ENCODE measurements at places on chromosomes 11 and 22. TPM values are rescaled to one million over a fixed set of nuclear protein-coding genes. Genes with fewer than 3 reads are reported as not detected.

GRCh38 chr11:57463671-57464538 is 3.6 kb downstream of the RTN4RL2 start:
- H3K36me3 ChIP-seq, result no peaks in the 10 kb centered on the region
- H3K4me3 ChIP-seq, result no peak overlapping the region
- H3K27me3 ChIP-seq, result peaks cover under 1% of the 10 kb centered on the region
- peaks cover 7% of the 10 kb centered on the region for H3K4me1 ChIP-seq
- H3K27ac ChIP-seq, result no peak overlapping the region

GRCh38 chr11:30392221-30392784 is 69.4 kb downstream of the ARL14EP start:
- no peak overlapping the region for H3K4me3 ChIP-seq
- no peaks in the 10 kb centered on the region for H3K4me1 ChIP-seq
- no peaks in the 10 kb centered on the region for H3K36me3 ChIP-seq
- no peak for DNase-seq
- no peak overlapping the region for H3K27ac ChIP-seq

DNA sequence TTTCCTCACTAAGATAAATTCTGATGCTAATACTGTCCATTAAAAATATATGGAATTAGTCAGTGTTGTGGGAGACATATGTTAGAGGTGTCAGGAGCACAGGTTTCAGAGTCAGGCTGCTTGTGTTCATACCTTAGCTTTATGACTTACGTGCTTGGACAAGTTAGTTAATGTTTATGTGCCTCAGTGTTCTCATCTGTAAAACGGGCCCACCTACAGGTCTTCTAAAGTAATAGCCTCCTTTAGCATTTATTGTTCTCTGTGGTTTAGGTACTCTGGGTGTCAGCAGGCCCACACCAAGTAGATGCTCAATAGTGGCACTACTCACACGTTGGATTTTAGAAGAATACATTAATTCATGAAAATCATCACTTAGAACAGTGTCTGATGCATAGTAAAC is 308.7 kb upstream of the ZC3H12C start:
- H3K27me3 ChIP-seq, result no peaks in the 10 kb centered on the region
- H3K36me3 ChIP-seq, result no peaks in the 10 kb centered on the region
- H3K27ac ChIP-seq, result no peak overlapping the region
- no peaks in the 10 kb centered on the region for H3K4me1 ChIP-seq
- no peak for DNase-seq

- H3K27ac ChIP-seq, result no peak overlapping the region
- DNase-seq, result peak; percentile 51
- H3K4me1 ChIP-seq, result no peaks in the 10 kb centered on the region
- peaks cover 2% of the 10 kb centered on the region for H3K27me3 ChIP-seq
- H3K4me3 ChIP-seq, result no peak overlapping the region
Measured at GRCh38 chr22:44567846-44568493, 69.9 kb upstream of the RTL6 start.

DNA sequence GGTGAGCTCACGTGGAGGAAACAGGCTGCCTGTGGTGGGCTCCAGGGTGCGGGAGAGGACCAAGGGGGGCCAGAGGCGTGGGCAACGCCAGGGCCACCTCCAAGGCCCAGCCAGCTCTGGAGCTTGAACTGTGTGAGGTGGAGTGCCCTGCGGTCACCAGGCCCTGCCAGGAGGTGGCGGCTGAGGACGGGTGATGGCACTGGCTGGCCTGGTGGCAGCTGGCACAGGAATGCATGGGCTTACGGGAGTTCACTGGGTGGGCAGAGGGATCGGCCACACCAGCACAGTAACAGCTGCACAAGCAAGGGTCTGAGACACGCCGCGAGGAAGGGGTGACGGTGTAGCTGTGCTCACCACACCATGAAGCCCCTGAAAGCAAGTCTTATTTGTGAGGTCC is 15.8 kb downstream of the TOLLIP start:
- no peak overlapping the region for H3K27ac ChIP-seq
- H3K27me3 ChIP-seq, result no peaks in the 10 kb centered on the region
- no peak overlapping the region for H3K4me3 ChIP-seq
- H3K36me3 ChIP-seq, result peaks cover 6% of the 10 kb centered on the region

DNA sequence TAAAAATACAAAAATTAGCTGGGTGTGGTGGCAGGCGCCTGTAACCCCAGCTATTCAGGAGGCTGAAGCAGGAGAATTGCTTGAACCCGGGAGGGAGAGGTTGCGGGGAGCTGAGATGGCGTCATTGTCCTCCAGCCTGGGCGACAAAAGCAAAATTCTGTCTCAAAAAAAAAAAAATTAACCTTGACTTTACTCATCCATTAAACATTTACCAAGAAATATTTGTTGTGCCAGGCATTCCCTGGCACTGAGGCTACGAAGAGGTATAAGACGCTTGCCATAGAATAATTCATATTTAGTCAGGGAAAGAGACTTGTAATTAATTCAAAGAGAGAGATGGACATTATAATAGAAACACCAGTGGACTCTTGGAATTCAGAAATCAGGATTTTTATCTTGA is 13.2 kb upstream of the PAFAH1B2 start:
- no peak overlapping the region for H3K27ac ChIP-seq
- no peak overlapping the region for H3K4me3 ChIP-seq
- H3K36me3 ChIP-seq, result no peaks in the 10 kb centered on the region

- no peak overlapping the region for H3K4me3 ChIP-seq
- DNase-seq, result no peak
- H3K4me1 ChIP-seq, result no peaks in the 10 kb centered on the region
- H3K36me3 ChIP-seq, result no peaks in the 10 kb centered on the region
- no peaks in the 10 kb centered on the region for H3K27me3 ChIP-seq
Measured at GRCh38 chr22:40922484-40923303, 28.5 kb upstream of the RBX1 start.

GRCh38 chr11:69666752-69667536 is 8.2 kb downstream of the LTO1 start:
- peaks cover 9% of the 10 kb centered on the region for H3K4me1 ChIP-seq
- DNase-seq, result no peak
- peak overlapping the region; percentile 34 for H3K27ac ChIP-seq
- peaks cover 10% of the 10 kb centered on the region for H3K36me3 ChIP-seq
- no peak overlapping the region for H3K4me3 ChIP-seq

DNA sequence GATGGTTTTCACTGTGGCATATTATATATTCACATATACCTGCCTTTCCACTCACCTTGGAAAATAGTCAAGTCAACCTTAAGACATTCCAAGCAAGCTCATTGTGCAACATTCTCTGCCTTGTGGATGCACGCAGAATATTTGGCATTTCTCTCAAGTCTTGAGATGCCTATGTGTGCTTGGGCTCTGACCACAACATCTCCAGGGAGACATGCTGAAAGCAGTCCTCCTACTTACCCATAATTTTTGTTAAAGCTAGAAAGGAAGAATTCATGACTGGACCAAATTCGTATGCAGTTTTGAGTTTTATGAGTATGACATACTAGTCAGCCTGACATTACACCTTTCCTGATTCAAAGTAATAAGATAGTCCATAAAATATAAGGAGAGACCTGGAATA is 684.0 kb downstream of the OPCML start:
- no peak overlapping the region for H3K27ac ChIP-seq
- no peaks in the 10 kb centered on the region for H3K36me3 ChIP-seq
- no peak for DNase-seq
- H3K27me3 ChIP-seq, result no peaks in the 10 kb centered on the region

GRCh38 chr11:116969694-116970093 is 128.5 kb downstream of the SIK3 start:
- DNase-seq, result no peak
- H3K4me3 ChIP-seq, result no peak overlapping the region
- H3K4me1 ChIP-seq, result peaks cover 28% of the 10 kb centered on the region

DNA sequence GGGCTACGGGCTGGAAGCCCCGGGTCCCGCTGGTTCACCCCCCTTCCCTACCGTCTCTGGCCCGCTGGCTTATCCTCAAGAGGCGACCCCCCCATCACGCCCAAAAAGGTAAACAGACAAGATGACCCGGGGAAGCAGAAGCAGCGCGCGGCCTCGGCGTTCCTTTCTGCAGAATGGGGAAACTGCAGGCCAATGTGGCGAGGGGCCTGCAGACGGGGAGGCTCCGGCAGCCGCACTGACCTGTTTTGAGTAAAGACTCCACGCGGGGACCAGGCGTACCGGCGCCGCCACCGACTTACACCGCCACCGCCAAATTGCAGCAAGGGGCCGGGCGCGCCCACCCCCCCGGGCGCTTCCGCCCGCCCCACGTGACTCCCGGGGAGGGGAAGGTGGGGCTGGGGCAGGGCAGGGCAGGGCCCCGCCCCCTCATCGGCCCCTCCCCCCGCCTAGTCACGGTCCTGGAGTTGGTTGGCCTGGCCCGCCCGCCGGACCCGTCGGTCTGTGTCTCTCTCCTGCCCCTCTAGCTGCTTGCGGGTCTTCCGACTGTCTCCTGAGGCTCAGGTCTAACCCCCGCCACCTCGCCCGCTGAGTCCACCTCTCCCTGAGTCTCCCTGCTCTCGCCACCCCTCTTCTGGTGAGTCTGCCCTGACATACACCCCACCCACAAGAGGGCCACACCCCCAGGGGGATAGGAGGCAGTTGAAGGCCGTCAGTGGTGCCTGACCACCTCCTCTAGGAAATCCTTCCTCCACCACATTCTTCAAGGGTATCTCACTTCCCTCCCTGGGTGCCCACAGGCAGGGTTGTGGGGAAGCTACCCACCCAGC is at the start of gene ARAP1:
ARAP1 (minus strand) TSS at position 321 of the 827 bp plus-strand sequence. CDS start 25,280 bp downstream, outside the sequence.
- no peaks in the 10 kb centered on the region for H3K27me3 ChIP-seq
- H3K4me3 ChIP-seq, result peak within 1 kb of the TSS; percentile 75
- H3K4me1 ChIP-seq, result peaks cover 30% of the 10 kb centered on the region
- peak within 1 kb of the TSS; percentile 94 for H3K27ac ChIP-seq

GRCh38 chr11:122691549-122692150 is 36.1 kb downstream of the UBASH3B start:
- H3K27me3 ChIP-seq, result no peaks in the 10 kb centered on the region
- no peak for DNase-seq
- H3K4me3 ChIP-seq, result no peak overlapping the region
- peaks cover 11% of the 10 kb centered on the region for H3K4me1 ChIP-seq
- H3K27ac ChIP-seq, result no peak overlapping the region

GRCh38 chr11:93193731-93194130 is 4.1 kb downstream of the SLC36A4 start:
- H3K4me3 ChIP-seq, result no peak overlapping the region
- no peak overlapping the region for H3K27ac ChIP-seq
- no peaks in the 10 kb centered on the region for H3K4me1 ChIP-seq
- H3K27me3 ChIP-seq, result no peaks in the 10 kb centered on the region
- H3K36me3 ChIP-seq, result no peaks in the 10 kb centered on the region

DNA sequence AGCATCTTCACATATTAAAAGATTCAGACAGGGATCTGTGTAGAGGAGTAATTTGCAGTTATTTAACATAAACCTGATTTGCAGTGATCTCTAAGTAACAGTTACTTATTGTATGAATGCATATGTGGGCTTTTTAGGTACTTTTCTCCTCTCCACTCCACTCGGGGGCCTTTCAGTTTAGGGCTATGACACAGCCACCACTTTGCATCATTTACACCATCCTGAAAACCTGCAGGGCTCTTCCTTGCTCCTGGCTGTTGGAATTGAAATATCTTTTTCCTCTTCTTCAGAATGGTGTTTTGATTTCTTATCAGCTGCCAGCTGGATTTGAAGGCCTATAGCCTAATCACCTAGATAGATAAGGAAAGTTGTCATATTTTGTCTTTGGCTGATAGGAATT is 580.8 kb downstream of the NELL1 start:
- no peaks in the 10 kb centered on the region for H3K27me3 ChIP-seq
- H3K4me1 ChIP-seq, result no peaks in the 10 kb centered on the region
- no peak overlapping the region for H3K27ac ChIP-seq
- no peak for DNase-seq
- H3K4me3 ChIP-seq, result no peak overlapping the region

GRCh38 chr11:128840783-128841182 is 26.3 kb downstream of the KCNJ1 start:
- peaks cover 7% of the 10 kb centered on the region for H3K4me1 ChIP-seq
- H3K36me3 ChIP-seq, result no peaks in the 10 kb centered on the region
- no peak for DNase-seq
- no peak overlapping the region for H3K4me3 ChIP-seq
- H3K27me3 ChIP-seq, result no peaks in the 10 kb centered on the region
- no peak overlapping the region for H3K27ac ChIP-seq

GRCh38 chr11:81071606-81072005 is 1630.8 kb upstream of the TENM4 start:
- no peak for DNase-seq
- no peaks in the 10 kb centered on the region for H3K36me3 ChIP-seq
- no peaks in the 10 kb centered on the region for H3K4me1 ChIP-seq
- no peak overlapping the region for H3K4me3 ChIP-seq
- H3K27ac ChIP-seq, result no peak overlapping the region

DNA sequence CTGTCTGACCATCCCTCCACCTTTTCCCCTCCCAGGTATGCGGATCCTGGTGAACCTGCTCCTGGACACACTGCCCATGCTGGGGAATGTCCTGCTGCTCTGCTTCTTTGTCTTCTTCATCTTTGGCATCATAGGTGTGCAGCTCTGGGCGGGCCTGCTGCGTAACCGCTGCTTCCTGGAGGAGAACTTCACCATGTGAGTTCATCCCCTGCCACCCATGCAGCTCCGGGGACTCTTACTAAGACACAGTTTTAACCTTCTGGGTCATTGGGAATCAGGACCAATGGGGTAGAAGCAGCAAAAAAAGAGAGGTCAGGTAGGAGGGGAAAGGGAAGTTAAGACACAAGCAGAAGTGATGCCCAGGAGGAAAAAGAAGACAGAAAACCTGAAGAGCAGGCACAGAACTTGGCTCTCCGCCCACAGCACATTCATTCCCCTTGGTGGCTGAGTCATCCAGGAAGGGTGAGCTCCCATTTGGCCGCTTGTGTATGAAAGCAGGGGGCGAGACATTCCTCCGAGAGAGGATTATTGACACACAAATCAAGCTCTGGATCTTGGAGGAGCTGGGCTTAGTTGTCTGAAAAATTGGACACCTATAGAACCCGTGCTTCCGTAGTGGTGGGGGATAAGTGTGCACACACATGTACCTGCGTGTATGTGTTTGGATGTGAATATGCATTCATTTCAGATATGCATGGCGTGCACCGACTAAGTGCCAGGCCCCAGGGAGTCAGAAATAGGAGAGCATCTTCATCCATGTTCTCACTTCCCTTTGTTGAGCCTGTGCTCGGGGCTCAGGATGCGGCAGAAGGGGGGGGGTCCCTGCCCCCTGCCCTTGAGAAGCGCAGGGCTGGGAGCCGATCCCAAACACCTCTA is 64.2 kb downstream of the CACNA1I start:
- no peaks in the 10 kb centered on the region for H3K36me3 ChIP-seq
- no peaks in the 10 kb centered on the region for H3K4me1 ChIP-seq
- H3K4me3 ChIP-seq, result no peak overlapping the region
- DNase-seq, result no peak
- no peak overlapping the region for H3K27ac ChIP-seq
- H3K27me3 ChIP-seq, result no peaks in the 10 kb centered on the region

- H3K4me3 ChIP-seq, result no peak overlapping the region
- H3K36me3 ChIP-seq, result no peaks in the 10 kb centered on the region
- H3K27me3 ChIP-seq, result no peaks in the 10 kb centered on the region
- peaks cover 5% of the 10 kb centered on the region for H3K4me1 ChIP-seq
Measured at GRCh38 chr22:44536411-44536810, 38.4 kb upstream of the RTL6 start.

- H3K36me3 ChIP-seq, result peaks cover 2% of the 10 kb centered on the region
- H3K27me3 ChIP-seq, result no peaks in the 10 kb centered on the region
- no peak overlapping the region for H3K4me3 ChIP-seq
- DNase-seq, result peak; percentile 89
- H3K4me1 ChIP-seq, result peaks cover 53% of the 10 kb centered on the region
Measured at GRCh38 chr22:41360126-41360525, 21.6 kb upstream of the TEF start.

Gene RIBC2
- total RNA-seq, result 11.5 TPM

Gene SCGB1C1
- total RNA-seq, result not detected

Gene TMPRSS13
- total RNA-seq, result 53.1 TPM

Gene SERGEF
- 17.5 TPM for total RNA-seq

Gene PIH1D2
- total RNA-seq, result 2.7 TPM

Gene GGT1
- 9.4 TPM for total RNA-seq

Gene APOC3
- total RNA-seq, result 128 TPM

Gene SYT8
- 11.3 TPM for total RNA-seq

Gene DRD4
- 1.0 TPM for total RNA-seq

Gene TIMM10B
- 52.4 TPM for total RNA-seq

Measured in Caco-2 (cell line).